ENCODE measurements at places on chromosomes 13 and 19.
A peak's percentile ranks its signal among the peaks of the same experiment; 100 is the strongest.

GRCh38 chr13:112759053-112759452 is 69.2 kb downstream of the ATP11A start:
- no peak for DNase-seq

GRCh38 chr13:72990953-72991352 is 67.9 kb upstream of the KLF5 start:
- DNase-seq = no peak

DNA sequence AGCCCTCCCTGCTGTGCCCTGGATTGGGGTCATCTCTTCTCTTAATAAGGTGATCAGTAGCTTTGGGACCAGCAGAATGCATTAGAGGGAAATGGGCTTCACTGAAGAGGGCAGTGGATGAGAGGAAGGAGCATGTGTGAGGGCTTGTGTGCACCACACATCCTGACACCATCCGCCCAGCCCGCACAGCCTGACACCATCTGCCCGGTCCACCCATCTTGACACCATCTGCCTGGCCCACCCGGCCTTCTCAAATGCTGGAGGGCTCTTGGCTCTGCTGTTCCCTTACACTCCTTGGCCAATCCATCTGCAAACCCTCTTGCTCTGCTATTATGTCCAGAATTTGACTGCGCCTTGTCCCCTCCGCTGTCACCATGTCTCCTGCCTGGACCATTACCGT is 41.8 kb downstream of the BICRA start:
- peak; percentile 7 for DNase-seq

- no peak for DNase-seq
Observed at GRCh38 chr19:2381148-2381820, 21.2 kb downstream of the TMPRSS9 start.

DNA sequence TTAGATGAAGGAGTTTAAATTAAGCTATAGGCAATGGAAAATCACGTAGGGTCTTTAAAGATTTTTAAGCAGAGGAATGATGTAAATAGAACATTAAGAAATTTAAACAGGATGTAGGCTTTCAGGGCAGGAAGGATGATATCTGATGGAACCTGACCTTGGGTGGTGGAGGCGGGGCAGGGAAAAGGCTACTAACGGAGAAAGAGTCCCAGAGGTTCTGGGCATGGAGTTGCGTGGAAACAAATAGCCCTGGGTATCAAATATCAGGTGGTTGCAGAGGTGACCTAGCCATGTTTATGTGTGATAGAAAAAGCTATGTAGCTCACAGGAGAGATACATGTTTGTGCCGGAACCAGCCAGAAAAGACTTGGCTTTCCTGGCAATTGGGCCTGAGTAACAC is 7.8 kb upstream of the CDK8 start:
- DNase-seq = no peak

DNA sequence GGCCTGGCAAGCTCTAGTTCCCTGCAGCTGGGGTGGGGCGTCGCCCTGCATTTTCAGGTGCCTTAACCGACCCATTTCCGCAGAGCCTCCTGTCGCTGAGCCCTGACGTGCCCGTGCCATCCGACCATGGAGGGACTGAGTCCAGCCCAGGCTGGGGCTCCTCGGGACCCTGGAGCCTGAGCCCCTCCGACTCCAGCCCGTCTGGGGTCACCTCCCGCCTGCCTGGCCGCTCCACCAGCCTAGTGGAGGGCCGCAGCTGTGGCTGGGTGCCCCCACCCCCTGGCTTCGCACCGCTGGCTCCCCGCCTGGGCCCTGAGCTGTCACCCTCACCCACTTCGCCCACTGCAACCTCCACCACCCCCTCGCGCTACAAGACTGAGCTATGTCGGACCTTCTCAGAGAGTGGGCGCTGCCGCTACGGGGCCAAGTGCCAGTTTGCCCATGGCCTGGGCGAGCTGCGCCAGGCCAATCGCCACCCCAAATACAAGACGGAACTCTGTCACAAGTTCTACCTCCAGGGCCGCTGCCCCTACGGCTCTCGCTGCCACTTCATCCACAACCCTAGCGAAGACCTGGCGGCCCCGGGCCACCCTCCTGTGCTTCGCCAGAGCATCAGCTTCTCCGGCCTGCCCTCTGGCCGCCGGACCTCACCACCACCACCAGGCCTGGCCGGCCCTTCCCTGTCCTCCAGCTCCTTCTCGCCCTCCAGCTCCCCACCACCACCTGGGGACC is 1.2 kb downstream of the ZFP36 start:
- no peak for DNase-seq

DNA sequence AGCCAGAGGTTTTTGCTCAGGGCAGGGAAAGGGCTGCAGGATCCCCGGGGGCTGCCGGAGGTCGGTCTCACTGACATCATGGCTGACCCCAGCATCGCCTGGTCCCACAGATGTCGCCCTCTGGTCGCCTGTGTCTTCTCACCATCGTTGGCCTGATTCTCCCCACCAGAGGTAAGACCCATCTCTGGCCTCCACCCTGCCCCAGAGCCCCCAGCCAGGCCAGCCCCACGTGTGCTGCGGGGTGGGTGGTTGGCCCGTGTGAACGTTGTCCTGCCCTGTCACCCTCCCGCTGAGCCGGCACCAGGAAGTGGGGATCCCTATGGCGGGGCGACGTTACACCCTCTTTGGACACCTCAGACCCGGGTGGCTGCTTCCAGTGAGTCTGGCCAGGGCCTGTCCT is 906 bp downstream of the FXYD5 start:
- no peak for DNase-seq

GRCh38 chr19:3798137-3798536 is 12.0 kb upstream of the MATK start:
- no peak for DNase-seq

DNA sequence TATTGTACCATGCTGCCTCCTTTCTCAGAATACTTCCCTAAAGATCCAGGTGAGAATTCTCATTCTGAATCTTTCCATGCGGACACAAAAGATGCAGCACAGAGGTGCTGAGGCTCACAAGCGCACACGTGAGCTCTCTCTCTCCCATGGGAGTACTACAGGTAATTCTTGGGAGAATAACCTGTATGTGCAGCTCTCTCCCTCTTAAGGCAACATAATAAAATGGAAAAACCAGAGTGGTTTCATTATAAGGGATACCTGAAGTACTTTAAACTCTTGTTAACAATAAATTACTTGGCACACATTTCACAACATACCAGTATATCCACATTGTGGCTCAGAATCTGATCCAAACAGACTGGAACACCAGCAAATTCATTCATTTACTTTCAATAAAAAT is 40.4 kb downstream of the INTS6 start:
- DNase-seq = no peak
